ENCODE measurements at places on chromosomes 6 and 20.
A peak's percentile ranks its signal among the peaks of the same experiment; 100 is the strongest.

- no peak for DNase-seq
Observed at GRCh38 chr6:13700232-13700631, 11.4 kb downstream of the RANBP9 start.

DNA sequence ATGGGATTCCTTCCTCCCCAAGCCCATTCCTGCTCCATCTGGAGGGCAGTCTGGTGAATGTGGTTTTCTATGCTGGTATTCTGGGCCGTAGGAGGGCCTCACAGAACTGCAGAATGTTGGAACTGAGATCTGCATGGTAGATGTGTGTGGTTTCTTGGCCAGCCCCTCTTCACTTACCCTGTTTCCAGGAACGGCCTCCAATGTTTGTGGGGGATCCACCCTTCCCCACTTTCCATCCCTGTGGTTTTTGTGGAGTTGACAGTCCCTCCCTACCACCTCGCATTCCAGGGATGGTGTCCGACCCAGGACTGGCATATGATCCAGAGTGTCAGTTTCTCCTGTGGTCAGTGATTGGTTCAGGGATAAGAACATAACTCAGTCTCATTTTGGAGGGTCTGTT lies 26.7 kb upstream of the TMEM14A start:
- DNase-seq: no peak

DNA sequence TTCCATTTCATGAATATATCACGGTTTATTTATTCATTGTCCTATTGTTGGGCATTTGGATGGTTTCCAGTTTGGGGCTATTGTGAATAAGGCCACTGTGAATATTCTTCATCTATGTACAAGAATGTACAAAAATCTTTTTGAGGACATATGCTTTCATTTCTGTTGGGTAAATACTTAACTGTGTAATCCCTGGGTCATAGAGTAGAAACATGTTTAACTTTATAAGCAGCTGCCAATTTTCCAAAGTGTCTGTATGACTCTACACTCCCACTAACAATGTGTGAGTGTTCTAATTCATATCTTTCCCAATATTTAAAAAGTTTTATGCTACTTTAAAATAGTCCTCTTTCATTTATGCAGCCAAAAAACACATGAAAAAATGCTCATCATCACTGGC lies 98.6 kb downstream of the UST start:
- DNase-seq: no peak

GRCh38 chr6:154886471-154886870 lies 108.6 kb upstream of the TIAM2 start:
- no peak for DNase-seq

DNA sequence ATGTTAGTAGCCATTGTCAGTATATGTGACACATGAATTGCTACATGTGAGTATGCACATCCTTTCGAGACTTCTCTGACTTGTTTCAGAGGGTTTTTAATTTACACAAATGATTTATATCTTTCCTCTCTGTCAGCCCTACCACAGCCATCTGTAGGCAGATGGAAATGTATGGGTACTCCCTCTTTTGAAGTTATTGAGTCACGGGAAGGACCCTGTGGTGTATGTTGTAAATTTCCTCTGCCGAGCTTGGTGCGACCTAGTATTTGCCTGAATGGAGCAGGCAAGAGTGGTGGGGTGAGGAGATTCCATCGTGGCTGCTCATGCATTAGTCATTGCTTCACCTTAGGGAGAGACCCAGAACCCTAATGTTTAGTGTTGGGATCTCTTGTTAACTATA lies 171.9 kb downstream of the JARID2 start:
- no peak for DNase-seq

DNA sequence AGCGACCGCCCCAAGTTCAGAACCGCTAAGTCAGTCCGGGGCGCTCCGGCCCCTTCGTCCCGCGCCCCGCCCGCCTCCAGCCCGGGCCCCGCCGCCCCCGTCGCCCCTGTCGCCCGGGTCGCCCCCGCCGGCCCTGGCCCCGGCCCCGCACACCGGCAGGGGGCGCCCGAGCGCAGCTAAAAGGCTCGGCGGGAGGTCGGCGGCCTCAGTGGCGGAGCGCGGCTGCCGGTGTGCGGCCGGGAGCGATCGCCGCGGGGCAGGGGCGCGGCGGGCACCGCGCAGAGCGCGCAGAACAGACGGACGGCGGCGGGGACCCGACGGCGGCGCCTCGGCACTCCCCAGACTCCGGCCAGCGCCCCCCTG lies at the start of gene FNDC1:
FNDC1 (plus strand) TSS at position 208 of the 363 bp plus-strand sequence. CDS start 197 bp downstream, outside the sequence.
- peak; percentile 57 for DNase-seq

DNA sequence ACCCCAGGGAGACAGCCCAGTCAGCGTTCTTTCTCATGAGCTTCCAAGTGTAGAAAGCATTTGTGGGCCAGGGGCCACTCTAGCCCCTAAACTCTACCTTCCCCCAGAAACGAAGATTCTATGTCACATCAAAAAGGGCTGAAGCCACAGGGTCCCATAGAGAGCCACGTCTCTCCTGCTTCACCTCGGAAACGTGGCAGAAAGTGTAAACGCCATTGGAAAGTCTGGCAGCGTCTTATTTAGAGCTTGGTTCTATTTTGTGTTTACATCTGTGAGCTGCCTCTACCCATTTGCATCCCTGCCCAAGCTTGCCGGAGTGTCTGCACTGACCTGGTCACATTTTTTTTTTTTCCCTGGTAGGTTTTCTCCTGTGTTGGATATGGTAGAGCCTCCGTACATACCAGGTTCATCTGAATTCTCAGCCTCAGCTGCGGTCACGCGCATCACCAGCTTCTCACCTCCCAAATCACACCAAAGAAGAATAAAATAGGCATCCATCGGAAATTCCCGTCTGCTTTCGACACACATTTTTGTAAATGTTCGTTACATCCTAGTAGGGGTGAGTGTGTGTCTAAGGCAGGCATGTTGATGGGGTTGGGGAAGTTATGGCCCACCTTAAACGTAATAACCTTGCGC lies 62.6 kb downstream of the NPEPL1 start:
- DNase-seq: no peak

DNA sequence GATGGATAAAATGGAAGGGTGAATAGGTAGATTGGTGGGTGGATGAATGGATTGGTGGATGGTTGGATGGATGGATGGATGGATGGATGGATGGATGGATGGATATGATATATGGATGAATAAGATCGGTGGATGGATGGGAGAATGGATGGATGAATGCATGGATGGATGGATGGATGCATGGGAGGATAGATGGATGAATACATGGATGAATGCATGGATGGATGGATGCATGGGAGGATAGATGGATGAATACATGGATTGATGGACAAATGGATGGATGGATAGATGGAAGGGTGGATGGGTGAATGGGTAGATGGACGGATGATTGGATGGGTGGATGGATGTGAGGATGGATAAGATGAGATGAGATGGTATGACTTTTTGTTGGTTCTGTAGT lies 95.7 kb upstream of the DUSP22 start:
- no peak for DNase-seq

DNA sequence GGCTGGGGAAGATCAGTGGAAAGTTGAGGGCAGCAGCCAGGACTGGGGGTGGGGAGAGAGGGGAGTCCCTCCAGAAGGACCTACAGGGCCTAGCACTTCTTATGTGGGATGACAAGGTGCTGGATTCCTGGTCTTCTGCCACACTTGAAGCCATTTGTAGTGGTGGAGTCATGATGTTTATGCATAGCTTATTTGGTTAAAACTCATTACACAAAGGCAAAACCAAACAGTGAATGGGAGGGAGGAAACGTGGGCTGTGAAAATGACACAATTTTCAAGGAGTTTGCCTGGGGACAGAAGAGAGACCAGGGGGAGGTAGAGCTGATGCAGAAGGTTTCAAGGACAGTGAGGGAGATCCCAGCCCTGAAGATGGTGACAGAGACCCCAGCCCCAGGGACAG lies 50.8 kb downstream of the DACT2 start:
- no peak for DNase-seq

DNA sequence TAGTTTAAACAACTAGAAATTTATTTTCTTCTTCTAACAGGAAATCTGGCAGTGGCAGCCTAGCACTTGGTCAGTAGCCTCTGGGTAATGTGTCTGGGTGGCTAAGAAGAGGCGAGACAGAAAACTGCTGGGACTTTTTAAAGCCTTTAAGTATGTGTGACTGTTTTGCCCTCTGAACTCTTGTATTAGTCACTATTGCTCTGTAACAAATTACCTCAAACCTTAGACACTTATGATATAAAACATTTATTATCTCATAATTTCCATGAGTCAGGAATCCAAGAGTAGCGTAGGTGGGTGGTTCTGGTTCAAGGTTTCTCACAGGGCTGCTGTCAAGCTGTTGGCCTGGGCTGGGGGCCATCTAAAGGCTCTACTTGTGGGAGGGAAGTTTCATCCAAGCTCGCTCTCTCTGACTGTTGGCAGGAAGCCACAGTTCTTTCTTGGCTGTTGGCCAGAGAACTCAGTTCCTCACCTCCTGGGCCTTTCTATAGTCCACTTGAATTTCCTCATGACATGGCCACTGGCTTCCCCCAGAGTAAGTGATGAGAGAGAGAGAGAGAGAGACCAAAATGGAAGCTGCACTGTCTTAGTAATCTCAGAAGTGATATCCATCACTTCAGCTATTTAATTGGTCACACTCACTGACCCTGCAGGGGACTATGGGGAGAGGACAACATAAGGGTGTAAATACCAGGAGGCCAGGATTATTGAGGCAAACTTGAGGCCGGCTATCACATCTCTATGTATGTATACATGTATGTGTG lies 17.4 kb upstream of the TBC1D22B start:
- DNase-seq: peak; percentile 14

DNA sequence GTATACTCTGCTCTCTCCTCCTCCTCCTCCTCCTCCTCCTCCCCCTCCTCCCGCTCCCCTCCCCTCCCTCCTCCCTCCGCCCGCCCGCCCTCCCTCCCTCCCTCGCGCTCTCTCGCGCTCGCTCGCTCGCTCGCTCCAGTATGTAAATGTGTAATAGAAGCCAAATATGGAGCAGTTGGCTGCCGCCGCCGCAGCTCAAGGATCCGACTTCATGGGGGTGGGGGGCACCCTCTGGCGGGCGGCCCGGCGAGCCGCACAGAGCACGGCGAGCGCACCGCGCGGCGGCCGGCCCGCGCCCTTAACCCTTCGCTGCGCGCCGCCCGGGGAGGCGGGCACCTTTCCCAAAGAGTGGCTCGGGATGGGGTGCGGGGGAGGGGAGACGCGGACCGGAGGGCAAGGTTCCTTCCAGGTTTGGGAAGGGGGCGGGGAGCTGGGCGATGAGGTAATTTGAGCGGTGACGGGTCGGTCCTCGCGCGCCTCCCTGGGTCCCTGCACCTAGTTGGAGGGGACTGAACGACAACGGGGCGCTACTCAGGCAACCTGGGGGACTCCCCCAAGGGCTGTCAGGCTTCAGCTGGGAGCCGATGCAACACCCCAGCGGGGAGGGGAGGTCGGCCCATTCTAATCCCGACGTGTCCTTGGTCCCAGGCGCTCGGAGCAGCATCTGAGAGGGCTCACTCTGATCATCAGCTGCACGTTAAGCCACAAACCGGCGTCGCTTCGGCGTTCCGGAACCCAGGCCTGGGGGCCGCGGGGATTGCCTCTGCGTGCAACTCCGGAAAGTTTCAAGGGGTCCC lies 409 bp upstream of the ATXN1 start:
- DNase-seq: peak; percentile 82

DNA sequence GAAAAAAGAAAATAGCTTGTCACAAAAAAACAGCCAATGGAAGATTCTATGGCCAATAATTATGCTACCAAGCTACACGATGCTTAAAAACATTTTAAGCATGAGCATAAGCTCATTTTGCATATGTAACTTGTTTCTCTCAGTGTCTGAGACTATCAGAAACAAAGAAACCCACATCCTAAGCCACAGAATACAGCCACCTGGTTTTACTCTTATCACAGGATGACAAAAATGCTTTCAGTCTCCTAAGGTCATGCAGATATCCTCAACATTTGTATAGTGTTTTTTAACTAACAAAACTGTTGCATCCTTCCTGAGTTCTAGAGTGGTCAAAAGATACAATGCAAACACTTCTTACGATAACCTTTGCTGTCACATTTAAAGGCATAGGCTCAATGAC lies 172.1 kb upstream of the RUNX2 start:
- DNase-seq: peak; percentile 64

- no peak for DNase-seq
Observed at GRCh38 chr20:15098351-15098750, 760.9 kb upstream of the FLRT3 start.

GRCh38 chr20:10074513-10074912 lies 39.7 kb downstream of the ANKEF1 start:
- DNase-seq: no peak

DNA sequence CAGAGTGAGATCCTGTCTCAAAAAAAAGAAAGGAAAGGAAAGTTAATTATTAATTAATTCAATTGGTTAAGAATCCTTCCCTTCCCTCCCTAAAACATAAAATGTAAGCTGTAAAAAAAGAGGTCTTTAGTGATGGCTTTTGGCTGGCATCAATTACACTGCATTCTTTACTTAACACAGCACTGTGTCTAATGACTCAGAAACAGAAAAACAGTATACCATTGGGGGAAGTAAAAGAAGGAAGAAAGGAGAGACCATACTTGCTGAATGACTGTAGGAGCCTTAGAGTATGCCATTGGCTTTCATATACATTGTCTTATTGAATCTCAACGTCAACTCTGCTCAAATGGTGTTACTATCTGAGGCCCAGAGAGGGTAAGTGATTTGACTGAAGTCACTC lies 18.3 kb upstream of the CITED2 start:
- DNase-seq: no peak

DNA sequence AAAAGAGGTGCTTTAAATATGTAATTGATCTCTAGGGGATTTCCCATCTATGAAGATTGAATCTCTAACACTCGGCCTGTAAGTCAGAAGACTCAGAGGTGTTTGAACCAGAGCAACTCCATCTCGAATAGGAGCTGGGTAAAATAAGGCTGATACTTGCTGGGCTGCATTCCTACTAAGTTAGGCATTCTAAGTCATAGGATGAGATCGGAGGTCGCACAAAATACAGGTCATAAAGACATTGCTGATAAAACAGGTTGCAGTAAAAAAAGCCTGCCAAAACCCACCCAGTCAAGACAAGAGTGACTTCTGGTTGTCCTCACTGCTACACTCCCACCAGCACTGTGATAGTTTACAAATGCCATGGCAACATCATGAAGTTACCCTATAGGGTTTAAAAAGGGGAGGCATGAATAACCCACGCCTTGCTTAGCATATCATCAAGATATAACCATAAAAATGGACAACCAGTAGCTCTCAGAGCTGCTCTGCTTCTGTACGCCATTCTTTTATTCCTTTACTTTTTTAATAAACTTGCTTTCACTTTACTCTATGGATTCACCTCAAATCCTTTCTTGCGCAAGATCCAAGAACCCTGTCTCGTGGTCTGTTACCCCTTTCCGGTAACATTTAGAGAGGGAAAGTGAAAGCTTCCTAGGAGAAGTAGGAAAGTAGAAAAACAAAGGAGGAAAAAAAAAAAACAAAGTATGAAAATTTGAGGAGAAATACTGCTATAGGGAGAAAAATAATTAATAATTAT lies 129.7 kb upstream of the PHACTR1 start:
- no peak for DNase-seq

All from CD8-positive, alpha-beta memory T cell (primary cell).